ENCODE measurements at places on chromosomes 6 and 20.

GRCh38 chr6:19852090-19852457 lies 14.9 kb downstream of the ID4 start:
- DNase-seq: no peak

DNA sequence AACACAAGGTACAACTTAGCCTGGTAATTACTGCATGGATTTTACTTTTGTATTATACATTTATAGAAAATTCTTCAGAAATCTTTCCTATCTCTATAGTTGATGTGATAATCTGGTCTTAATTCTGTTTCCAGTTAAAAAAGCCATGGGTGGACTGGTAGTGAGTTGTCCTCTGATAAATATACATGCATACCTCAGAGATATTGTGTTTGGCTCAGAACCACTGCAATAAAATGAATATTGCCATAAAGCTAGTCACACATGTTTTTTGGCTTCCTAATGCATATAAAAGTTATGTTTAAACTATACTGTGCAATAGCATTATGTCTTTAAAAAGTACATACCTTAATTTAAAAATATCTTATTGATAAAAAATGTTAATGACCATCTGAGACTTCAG lies 708.6 kb upstream of the MARCKS start:
- DNase-seq: no peak

- no peak for DNase-seq
Observed at GRCh38 chr20:47816487-47817451, 31.5 kb upstream of the SULF2 start.

GRCh38 chr6:36387440-36388303 lies at the start of gene ETV7:
Gene ETV7, minus strand, starts transcription at chr6:36387669. Its CDS starts 128 bp downstream, at chr6:36387541.
- no peak for DNase-seq

DNA sequence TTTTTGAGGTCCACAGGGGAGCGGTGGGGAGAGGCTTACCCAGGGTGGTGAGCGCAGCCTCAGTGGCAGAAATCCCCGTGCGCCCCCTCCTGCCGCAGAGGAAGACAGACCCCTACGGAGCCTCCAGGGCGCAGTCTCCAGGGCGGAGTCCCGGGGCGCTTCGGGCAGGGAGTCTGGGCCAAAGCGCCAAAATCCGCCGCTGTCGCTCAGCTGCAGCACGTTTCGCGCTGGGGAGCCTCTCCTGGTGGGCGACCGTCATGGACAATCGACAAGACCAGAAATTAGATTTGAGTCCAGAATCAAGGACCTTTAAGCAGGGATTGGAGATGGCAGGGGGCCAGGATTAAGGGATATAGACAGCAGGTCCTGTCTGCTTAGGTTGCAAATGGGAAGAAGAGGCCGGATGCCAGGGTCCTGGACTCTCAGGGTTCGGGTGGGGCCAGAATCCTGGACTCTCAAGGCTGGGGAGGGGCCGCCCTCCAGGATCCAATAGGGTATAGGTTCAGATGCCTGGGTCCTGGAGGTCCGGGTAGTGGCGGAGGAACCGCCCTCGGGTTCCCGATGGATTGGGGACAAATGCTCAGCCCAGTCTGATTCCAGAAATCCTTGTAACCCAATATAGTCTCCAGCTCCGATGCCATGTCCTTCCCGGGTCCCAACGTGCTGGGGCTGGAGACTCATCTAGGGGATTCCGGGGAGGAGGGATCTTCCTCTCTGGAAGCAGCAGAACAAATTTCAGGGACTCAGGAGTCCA lies 7.9 kb upstream of the HLA-E start:
- DNase-seq: no peak

DNA sequence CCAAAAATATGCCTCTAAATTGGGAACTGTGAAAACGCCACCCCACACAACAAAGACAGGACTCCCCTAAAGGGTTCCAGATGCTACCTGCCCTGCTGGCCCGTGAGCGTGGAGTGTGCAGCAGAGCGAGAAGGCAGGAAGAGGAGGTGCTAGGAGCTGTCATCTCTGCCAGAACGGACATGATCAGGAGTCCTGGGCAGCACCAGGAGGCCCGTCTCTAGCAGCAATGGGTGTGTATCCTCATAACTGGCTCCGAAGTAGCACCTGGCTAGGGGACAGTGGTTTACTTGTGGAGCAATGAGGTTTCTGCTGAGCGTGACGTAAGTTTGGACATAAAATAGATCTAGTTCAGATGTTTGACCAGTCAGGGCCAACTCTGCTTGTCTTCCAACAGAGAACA lies 226.0 kb downstream of the CDH4 start:
- no peak for DNase-seq
